Germinal center (tissue), 1 donor: ENCODE measurements at places on chromosomes 2 and 18.

- no peak for DNase-seq
Observed at GRCh38 chr2:55430211-55430975, 10.7 kb upstream of the CCDC88A start.

DNA sequence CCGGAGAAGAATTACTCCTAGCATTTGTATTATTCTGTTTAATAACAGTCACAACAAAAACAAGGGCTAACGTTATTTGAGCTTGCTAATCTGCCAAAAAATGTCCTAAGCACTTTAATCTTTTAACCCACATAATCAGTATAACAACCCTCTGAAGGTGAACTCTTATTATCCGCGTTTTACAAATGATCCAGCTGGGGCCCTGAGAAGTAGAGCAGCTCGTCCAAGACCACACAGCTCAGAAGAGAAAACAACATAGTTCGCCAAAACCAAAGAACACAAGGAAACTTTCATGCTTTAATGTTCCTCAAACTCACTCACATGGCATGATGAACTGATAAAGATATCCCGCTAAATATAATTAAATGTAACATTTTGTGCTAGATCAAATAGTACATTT is 159.7 kb upstream of the ZNF236 start:
- DNase-seq, result no peak

DNA sequence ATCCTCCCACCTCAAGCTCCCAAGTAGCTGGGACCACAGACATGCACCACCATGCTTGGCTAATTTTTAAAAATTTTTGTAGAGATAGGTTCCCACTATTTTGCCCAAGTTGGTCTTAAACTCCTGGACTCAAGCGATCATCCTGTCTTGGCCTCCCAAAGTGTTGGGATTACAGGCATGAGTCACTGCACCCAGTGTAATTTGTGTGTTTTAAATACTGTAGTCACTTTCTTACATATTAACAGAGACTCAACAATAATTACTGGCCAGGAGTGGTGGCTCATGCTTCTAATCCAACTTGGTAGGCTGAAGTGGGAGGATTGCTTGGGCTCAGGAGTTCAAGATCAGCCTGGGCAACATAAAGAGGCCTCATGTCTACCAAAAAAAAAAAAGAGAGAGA is 293.0 kb downstream of the RDH14 start:
- no peak for DNase-seq

GRCh38 chr2:124046332-124046731 is 21.2 kb downstream of the CNTNAP5 start:
- DNase-seq, result no peak

DNA sequence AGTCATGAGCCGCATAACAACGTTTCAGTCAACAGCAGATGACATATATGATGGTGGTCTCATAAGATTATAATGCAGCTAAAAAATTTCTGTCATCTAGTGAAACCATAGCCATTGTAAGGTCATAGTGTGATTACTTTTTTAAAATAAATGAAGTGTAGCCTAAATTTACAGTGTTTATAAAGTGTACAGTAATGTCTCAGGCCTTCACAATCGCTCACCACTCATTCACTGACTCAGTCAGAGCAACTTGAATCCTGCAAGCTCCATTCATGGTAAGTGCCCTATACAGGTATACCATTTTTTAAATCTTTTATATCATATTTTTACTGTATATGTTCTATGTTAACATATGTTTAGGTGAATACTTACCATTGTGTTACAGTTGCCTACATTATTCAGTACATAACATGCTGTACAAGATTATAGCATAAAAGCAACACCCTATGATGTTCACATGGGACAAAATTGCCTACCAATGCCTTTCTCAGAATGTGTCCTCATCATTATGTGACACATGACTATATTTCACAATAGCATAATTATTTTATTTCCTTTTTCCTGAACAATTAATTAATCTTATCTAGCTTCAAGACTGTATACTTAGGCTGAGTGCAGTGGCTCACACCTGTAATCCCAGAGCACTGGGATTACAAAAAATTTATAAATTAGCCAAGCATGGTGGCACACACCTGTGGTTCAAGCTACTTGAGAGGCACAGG is 1115.9 kb upstream of the ZEB2 start:
- DNase-seq, result no peak

- DNase-seq, result no peak
Observed at GRCh38 chr2:74759986-74760385, 73.9 kb upstream of the HK2 start.

DNA sequence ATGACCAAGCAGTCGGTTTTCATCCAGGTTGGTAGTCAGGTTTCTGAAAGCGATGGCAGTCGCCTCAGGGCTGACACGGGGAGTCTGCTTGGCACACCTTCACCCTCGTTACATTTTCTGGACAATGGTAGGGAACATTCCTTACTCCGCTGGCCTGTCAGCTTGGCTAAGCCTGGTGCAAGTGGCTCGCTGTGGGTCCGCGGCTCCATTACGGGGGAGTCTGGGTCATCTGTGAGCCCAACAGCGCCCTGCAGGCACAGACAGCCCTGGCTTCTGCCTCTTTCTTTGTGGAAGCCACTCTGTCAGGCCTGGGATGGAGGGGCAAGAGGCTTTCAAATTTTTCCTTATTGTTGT is 95.6 kb downstream of the HDAC4 start:
- DNase-seq, result no peak

GRCh38 chr2:235909358-235909757 is 258.8 kb downstream of the GBX2 start:
- no peak for DNase-seq

DNA sequence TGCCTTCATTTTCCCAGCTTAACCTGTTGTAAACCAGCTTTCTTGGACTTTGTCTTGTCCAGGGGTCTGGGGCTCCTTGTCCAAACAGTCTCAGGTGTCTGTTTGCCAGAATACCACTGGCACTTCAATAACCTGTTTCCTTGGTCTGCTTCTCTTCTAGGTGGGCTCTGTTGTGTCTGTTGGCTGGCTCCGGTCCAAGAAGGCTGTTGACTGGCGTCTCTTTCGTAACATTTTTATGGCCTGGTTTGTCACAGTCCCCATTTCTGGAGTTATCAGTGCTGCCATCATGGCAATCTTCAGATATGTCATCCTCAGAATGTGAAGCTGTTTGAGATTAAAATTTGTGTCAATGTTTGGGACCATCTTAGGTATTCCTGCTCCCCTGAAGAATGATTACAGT is 17.0 kb downstream of the SLC20A1 start:
- no peak for DNase-seq

DNA sequence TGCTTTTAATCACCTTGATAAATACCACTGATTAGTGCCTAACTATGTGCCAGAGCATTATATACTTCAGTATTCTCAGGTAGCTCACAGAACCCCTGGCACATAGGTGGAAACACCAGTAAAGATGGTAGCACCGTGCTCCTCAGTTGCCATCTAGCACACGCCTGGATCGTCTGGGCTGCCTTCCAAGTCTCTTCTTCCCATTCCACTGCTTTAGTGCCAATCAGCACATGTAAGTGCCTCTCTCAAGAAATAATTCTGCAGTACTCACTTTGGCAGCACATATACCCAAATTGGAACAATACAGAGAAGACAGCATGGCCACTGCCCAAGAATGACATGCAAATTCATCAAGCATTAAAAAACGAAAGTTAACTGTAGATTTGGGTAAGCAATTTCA is 13.0 kb downstream of the POLR2D start:
- no peak for DNase-seq

- no peak for DNase-seq
Observed at GRCh38 chr2:140734992-140735391, 1395.8 kb downstream of the LRP1B start.

GRCh38 chr18:42920621-42921020 is 194.9 kb downstream of the RIT2 start:
- no peak for DNase-seq

DNA sequence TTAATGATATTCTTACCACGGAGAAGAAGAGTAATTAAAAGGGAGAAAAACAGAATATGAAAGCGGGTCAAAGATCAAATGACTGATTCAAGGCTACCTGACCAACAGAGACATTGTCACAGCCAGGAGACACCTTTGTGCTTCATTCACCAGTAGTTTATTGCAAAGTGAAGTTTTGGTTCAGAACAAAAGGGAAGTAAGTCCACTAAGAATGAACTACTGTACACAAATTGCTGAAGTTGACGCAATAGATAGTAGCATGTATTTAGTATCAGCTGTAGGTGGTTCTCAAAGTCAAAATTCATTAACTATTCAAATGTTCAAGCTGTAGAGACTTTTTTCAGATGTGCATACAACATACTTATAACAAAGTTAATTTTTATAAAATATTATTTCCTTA is 64.7 kb upstream of the COX7A2L start:
- DNase-seq, result no peak

DNA sequence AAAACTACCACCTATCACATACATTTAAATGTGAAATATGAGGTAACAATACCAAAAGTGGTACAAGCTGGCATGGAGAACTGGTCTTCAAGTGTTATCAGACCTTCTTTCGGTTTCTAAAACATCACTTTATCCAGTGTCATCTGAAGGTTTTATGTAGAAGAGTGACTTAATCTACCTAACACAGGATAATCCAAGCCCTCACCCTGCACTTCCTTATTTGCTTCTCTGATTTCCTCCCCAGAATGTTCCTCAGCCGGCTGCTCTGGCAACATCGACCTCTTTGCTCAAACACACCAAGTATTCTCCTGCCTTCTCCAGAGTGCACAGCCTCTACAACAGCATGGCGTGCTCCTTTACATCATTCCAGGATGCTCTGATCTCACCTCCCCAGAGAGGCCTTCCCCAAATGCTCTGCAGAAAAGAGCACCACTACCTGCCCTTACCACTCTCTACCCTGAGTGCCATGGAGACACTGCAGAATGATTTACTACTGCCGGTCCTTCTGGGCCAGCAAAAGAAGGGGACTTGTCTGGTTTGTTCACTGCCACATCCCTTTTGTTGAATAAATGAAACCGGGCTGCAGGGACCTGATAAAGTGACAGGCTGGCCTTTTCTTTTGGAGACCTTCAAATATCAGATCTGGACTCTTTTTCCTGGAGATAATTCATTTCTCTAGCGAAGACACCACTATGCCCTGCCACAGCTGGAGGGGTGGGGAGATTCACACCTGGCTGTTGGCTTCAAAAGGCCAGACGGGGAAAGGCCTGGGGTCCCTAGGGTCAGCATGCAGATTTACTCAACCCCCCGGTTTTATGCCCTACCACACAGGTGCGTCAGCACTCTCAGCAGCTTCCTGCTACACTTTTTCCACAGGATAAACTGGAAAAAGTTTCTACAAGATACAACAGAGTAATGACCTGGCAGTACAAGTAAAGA is 42.0 kb downstream of the TTR start:
- DNase-seq, result no peak

DNA sequence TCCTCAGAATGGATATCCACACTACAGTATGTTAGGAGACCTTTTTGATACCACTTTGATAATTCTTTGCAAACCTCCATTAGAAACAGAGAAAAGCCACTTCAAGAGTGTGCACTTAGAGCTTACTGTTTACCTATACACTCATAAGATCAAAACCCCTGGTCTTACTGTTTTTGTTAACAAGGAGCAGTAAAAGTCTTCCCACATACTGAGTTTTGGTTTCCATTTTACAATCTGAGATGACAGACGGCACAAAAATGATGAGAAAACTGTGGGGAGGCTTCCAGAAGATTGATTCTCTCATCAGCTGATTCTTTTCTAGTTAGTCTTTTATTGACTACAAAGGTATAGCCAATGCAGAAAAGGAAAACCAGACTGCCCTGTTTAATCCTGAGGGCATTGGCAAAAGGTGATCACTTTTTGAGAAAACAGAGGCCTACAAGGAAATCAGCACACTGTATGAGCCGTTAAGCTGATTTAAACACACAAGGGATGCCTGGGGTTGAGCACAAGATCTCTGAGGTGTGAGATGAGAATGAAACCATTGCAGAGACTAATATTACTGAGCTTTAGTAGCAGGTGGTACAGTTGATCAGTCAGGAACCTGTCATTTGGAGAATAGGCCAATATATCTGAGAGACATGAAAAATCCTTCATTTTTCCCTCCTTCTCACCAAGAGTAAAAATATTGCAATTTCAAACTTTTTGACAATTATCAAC is 368.6 kb downstream of the GRB14 start:
- no peak for DNase-seq

- DNase-seq, result peak; percentile 34
Observed at GRCh38 chr2:86790676-86791572, at the start of gene CD8A. Gene CD8A (minus strand): TSS chr2:86790913. CDS start chr2:86790825, 88 bp downstream.

- DNase-seq, result peak; percentile 71
Observed at GRCh38 chr2:714005-714741, 37.0 kb upstream of the TMEM18 start.

DNA sequence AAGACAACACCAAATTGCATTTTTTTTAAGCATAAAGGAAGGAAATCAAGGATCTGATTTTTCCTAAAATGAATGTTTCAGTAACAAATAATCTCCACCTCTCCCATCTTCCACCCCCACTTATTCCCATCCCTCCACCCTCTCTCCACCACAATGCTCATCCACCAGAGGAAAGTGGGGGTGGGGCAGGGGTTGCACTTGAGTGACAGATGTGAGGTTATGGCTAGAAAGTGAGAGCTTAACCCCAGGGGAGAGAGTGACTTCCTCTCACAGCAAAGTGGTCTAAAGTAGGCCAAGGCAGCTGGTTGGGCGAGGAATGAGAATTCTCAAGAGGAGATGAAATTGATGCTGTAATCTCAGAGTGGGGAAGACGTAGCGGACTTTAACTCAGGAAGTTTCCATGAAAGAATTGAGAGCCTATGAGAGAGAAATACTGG is 104.7 kb downstream of the HNRNPLL start:
- DNase-seq, result peak; percentile 70

- DNase-seq, result no peak
Observed at GRCh38 chr2:40106061-40106460, 327.0 kb upstream of the THUMPD2 start.

DNA sequence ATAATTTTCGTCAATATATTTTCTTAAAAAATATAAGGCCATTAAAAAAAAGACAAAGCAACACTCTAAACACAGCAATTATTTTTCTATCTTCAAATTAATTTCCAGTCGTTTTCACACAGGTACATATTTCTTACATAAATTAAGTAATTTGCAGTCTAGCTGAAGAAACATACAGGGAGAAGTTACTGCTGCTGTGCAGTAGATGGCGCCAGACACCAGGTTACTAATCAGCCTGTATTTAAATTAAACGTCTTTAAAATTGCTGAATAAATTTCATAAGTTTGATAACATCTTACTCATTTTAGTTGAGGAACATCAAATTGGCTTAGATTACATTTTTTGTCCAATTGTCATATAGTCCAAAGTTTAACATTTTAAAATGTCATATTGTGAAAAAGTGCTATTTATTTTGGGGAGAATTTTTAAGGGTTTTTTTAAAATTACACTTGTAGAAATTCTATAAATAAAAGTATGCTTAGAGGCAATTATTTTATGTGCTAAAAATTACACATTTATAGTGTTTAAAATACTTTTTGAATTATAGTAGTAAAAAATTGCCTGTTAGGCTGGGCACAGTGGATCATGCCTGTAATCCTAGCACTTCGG is 88.4 kb downstream of the PMAIP1 start:
- peak; percentile 55 for DNase-seq
